ENCODE measurements at places on chromosomes 4 and X.

DNA sequence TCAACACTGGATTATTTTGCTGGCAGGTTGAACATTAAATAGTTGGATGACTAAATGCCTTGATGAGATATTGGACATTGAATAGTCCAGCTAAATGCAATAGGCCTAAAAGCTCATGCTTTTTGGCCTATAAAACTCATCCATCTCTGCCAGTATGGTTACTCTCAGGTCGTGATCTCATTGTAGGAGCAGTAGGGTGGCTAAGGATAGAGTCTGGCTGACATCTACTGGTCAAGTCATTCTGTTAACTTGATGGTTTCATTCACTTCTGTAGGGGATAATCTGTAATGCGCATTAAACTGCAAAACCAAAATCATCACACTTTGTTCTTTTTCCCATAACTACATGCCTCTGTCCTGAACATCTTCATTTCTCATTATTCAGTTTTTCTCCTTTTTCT, 227.0 kb downstream of the DKK2 start:
- DNase-seq: no peak

- DNase-seq: no peak
These were observed 247.7 kb upstream of the ARSJ start for GRCh38 chr4:114226968-114227760.

- DNase-seq: peak; percentile 80
These were observed 88.2 kb upstream of the TNIP3 start for GRCh38 chr4:121252224-121252806.

DNA sequence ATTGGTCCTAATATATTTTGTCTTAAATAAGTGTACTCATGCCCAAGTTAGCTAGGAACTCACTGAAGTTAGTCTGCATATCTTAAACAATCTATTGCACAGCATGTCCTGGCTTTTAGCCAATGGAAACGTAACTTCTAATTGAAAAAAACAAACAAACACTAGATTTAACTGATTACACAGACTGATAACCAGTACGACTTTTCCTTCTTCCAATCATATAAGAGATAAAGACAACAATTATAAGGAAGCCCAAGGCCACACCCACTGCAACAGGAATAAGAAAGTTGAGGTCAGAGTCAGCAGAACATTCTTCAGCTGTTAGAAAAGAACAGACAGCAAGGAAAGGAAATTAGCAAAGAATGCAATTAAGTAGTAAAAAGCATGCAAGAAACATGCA, 40.8 kb downstream of the LAMP2 start:
- no peak for DNase-seq

- no peak for DNase-seq
These were observed 25.3 kb downstream of the ACSL4 start for GRCh38 chrX:109707720-109708119.

GRCh38 chr4:180558427-180558826, 1684.8 kb upstream of the TENM3 start:
- no peak for DNase-seq

Measured in posterior cingulate gyrus (tissue), 11 donors.